Testis (tissue), 5 donors: ENCODE measurements at places on chromosomes 6 and 20. TPM values are rescaled to one million over a fixed set of nuclear protein-coding genes. Genes with fewer than 3 reads are reported as not detected.

GRCh38 chr6:170127151-170127550 lies 163.7 kb downstream of the DLL1 start:
- no peak overlapping the region for H3K4me3 ChIP-seq
- H3K27ac ChIP-seq = no peak overlapping the region
- H3K36me3 ChIP-seq = no peaks in the 10 kb centered on the region

DNA sequence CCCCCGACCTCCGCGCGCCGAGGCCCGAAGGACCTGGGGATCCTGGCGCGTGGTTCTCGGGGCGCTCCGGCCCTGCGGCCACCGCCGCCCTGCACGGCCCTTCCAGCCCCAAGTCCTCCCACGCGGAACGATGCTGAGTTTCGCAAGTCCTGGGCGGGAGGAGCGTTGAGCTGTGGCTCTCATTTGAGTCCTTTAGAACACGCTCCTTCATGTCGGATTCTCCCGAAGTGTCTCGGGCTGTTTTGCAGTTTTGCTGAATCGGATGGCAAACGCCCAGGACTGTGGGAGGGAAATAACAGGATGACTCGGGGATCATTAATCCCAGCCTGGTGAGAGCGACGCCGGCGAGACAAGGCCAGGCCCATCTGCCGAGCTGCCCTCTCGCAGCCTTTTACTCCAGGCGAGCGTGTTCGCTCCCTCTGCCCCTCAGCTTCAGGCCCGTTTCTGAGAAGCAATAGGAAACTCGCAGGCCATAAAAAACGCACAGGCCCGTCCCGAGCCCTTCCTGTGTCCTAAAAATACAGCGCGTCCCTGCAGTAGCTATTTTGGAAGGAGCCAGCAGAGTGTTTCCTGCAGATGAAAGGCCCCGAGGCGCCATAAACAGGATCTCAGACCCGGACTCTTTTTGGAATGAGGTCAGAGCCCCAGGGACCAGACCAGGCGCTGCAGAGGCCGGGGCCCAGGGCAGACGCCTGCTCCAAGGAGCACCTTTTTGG lies 153.5 kb downstream of the DLL1 start:
- peak overlapping the region; percentile 30 for H3K4me3 ChIP-seq
- peak; percentile 58 for DNase-seq
- H3K4me1 ChIP-seq = peaks cover 12% of the 10 kb centered on the region
- H3K27ac ChIP-seq = peak overlapping the region; percentile 45

GRCh38 chr20:12687476-12687875 lies 321.3 kb upstream of the SPTLC3 start:
- no peaks in the 10 kb centered on the region for H3K4me1 ChIP-seq
- H3K27ac ChIP-seq = no peak overlapping the region
- no peaks in the 10 kb centered on the region for H3K36me3 ChIP-seq
- no peaks in the 10 kb centered on the region for H3K27me3 ChIP-seq

GRCh38 chr6:6635291-6635690 lies 46.8 kb downstream of the LY86 start:
- no peaks in the 10 kb centered on the region for H3K36me3 ChIP-seq
- H3K27me3 ChIP-seq = no peaks in the 10 kb centered on the region
- H3K4me3 ChIP-seq = no peak overlapping the region
- H3K27ac ChIP-seq = no peak overlapping the region
- no peaks in the 10 kb centered on the region for H3K4me1 ChIP-seq
- no peak for DNase-seq

DNA sequence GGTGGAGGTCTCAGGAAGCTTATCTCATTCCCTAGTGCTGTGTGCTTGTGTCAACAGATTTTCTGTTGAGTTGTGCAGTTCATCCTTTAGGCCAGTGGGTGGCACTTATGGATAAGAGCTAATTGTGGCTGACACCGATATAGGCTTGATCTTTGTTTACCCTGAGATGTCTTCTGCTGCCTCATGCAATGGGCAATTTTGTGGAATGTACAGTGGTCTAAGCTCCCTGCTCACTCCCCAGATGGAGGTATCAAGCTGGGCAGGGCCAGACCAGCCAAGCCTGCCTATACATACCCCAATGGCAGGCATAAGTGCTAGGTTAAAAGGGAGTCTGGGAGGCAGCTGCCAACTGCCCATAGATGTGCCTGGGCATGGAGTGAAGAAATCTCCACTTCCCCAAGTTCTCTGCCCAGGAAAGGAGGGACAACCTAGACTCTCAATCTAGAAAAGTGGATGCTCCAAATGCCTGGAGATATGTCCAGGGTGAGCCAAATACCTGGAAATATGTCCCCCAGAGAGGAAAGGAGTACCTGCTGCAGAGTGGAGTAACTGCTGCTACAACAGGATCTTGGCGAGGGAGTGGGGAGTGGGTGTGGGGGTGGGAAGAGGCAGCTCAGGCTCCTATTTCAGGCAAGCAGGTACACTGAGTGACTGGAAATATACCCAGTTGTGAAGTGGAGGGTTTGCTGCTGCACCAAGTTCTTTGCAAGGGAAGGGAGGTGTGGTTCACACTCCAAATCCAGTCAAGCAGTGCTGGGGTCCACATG lies 53.2 kb upstream of the ARG1 start:
- no peak overlapping the region for H3K27ac ChIP-seq
- DNase-seq = peak; percentile 47
- H3K4me1 ChIP-seq = no peaks in the 10 kb centered on the region
- no peak overlapping the region for H3K4me3 ChIP-seq
- H3K36me3 ChIP-seq = no peaks in the 10 kb centered on the region

DNA sequence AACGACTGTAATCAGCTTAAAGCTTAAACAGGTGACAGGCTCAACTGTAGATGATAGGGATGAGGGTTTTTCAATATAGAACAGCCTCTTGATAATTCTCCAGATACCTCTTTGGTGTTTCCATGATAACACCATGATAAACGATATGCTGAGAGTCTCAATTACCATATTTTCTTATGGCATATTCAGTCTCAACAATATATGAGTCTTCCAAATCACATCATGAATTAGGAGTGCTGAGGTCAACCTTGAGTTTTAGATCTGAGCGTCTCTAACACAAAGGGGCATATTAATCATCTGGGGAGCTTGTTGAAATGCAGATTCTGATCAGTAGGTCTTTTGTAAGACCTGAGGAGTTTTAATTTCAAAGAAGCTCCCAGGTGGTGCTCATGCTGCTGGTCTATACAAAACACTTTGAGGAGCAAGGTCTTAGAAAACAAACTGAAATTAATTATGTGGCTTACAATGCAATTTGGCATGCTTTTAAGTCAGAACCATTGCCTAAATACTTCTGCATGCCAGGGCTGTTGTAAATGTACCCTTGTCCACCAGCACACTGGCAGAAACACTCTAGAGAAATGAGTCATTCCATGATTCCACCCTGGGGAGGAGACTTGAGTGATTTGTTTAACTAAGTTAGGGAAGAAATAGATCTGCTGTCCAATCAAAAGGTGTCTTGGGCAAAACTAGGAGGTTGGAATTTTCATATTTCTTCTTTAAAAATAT lies 49.6 kb downstream of the PTCHD4 start:
- no peak overlapping the region for H3K27ac ChIP-seq
- H3K27me3 ChIP-seq = no peaks in the 10 kb centered on the region
- no peaks in the 10 kb centered on the region for H3K4me1 ChIP-seq
- DNase-seq = no peak
- H3K36me3 ChIP-seq = no peaks in the 10 kb centered on the region

DNA sequence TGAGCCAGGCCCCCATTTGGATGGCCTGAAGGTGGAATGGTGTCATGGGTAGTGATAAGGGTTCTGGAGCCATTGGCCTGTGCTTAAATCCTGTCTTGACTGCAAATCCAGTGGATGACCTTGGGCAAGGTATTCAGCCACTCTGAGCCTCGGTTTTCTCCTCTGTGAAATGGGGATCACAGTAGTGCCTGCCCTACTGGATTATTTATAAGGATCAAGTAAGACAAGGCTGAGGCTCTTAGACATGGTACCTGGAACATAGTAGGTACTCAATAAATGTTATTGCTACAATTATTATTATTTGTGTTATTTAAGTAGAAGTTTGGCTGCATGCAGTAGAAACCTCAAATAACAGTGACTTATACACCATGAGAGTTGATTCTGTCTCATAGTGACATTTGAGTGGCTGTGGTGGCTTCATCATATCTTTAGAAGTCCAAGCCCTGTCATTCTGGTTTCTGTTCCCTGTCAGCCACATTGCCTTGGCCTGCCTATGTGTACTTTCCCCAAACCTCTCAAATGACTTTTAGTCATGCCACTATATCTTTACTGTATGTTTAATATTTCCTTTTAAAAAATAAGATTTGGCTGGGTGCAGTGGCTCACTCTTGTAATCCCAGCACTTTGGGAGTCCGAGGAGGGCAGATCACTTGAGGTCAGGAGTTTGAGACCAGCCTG lies 37.6 kb upstream of the CHMP4B start:
- H3K27me3 ChIP-seq = no peaks in the 10 kb centered on the region
- no peaks in the 10 kb centered on the region for H3K36me3 ChIP-seq
- DNase-seq = no peak
- no peaks in the 10 kb centered on the region for H3K4me1 ChIP-seq
- no peak overlapping the region for H3K4me3 ChIP-seq

Gene ME1
- 32.9 TPM for total RNA-seq

DNA sequence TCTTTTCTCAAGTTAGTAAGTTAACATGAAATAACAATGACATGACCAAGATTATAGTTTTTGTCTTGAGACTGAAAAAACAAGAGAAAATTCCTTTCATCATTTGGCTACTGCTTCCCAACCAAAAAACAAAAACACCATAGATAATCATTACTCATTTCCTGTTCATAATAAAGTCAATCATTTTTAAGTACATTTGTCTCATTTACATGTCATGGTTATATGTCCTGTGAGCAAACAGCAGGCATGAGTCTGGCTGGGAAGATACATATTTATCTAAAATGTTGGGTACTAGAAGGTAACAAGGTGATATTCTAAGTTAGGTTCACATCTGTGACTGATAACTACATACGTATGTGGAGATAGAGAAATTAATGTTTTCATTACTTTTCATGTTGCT lies 180.5 kb downstream of the ISM1 start:
- H3K27me3 ChIP-seq = no peaks in the 10 kb centered on the region
- H3K4me1 ChIP-seq = no peaks in the 10 kb centered on the region
- DNase-seq = no peak
- no peak overlapping the region for H3K4me3 ChIP-seq

- no peaks in the 10 kb centered on the region for H3K36me3 ChIP-seq
- DNase-seq = no peak
- no peak overlapping the region for H3K4me3 ChIP-seq
- no peaks in the 10 kb centered on the region for H3K4me1 ChIP-seq
These were observed 177.8 kb upstream of the ECI2 start for GRCh38 chr6:4313044-4313686.

DNA sequence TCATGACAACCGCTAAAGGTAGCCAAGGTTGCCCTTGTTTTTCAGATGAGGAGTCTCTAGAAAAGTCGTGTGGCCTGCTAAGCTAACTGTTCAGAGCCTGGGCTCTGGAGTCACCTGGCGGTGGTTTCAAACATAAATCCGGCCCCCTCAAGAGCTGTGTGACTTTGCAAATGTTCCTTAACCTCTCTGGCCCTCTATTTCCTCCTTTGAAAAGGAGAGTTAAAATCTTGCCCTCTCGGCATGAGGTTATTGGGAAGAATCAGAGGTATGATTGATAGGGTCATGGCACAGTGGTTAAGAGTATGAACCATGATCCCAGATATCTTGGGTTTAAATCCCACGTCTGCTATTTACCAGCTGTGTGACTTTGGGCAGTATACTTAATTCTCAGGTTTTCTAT lies 5.6 kb upstream of the LBP start:
- H3K27ac ChIP-seq = no peak overlapping the region
- no peak for DNase-seq
- H3K4me1 ChIP-seq = peaks cover 4% of the 10 kb centered on the region
- no peaks in the 10 kb centered on the region for H3K36me3 ChIP-seq
- no peaks in the 10 kb centered on the region for H3K27me3 ChIP-seq

- H3K27me3 ChIP-seq = no peaks in the 10 kb centered on the region
- H3K4me3 ChIP-seq = no peak overlapping the region
- peaks cover 4% of the 10 kb centered on the region for H3K4me1 ChIP-seq
- no peak for DNase-seq
These were observed 14.2 kb downstream of the PXDC1 start for GRCh38 chr6:3737149-3737830.

DNA sequence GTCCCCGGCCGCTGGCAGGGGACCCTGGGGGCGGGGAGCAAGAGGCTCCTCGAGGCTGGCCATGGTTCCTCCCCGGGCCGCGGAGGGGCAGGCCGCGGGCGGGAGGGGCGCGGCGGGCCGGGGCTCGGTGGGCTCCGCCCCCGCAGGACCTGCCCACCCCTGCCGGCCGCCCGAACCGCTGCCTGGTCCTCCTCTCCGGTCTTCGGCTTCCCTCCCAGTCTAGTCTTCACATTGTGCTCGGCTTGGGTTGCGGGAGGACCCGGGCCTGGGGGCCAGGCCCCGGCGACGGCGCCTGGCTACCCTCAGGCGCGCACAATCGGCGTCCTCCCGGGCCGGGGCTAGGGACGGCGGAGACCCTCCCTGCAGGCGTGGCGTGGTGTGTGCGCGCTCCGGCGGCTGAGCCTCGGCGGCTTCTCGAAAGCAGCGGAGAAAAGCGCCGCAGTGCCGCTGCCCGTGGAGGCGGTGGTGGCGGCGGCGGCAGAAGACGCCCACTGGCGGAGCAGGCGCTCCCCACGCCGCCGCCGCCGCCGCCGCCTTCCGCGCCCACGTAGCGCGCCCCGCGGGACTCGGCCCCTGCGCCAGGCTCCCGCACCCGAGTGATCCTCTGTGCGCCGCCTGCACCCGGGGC lies at the start of gene PDE10A:
PDE10A (minus strand) TSS at position 493 of the 628 bp plus-strand sequence; CDS start at position 63, 430 bp downstream.
- peak within 1 kb of the TSS; percentile 56 for H3K4me3 ChIP-seq
- no peak within 1 kb of the TSS for H3K27ac ChIP-seq
- DNase-seq = no peak

- no peaks in the 10 kb centered on the region for H3K4me1 ChIP-seq
- no peak overlapping the region for H3K27ac ChIP-seq
- H3K4me3 ChIP-seq = no peak overlapping the region
- DNase-seq = no peak
- H3K27me3 ChIP-seq = no peaks in the 10 kb centered on the region
These were observed 34.0 kb upstream of the BMP6 start for GRCh38 chr6:7691675-7692452.

GRCh38 chr6:37016995-37017394 lies 11.5 kb downstream of the FGD2 start:
- H3K4me3 ChIP-seq = no peak overlapping the region
- no peaks in the 10 kb centered on the region for H3K36me3 ChIP-seq

DNA sequence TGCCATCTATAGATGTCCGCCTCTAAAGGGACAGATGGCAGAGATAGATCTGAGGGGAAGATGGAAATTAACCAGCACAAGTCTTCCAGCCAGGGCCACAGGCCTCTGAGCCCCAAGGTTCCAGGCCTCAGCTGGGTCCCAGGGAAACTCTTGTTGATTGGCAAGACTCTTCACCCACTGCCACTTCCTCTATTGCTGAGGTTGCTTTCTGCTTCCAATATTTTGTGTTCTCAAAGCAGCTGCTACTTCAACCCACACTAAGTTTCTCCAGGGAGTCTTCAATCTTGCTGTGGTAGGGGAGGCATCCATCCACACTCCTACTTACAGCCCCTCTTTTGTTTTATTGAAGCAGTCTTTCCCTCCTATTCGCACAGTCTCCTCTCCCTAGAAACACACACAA lies 36.4 kb upstream of the SASH1 start:
- DNase-seq = no peak
- no peak overlapping the region for H3K4me3 ChIP-seq
- no peaks in the 10 kb centered on the region for H3K4me1 ChIP-seq
- no peaks in the 10 kb centered on the region for H3K36me3 ChIP-seq
- no peak overlapping the region for H3K27ac ChIP-seq

Gene UNC5CL
- 2.0 TPM for total RNA-seq

- no peaks in the 10 kb centered on the region for H3K36me3 ChIP-seq
- no peaks in the 10 kb centered on the region for H3K4me1 ChIP-seq
- H3K27ac ChIP-seq = no peak overlapping the region
These were observed 60.4 kb upstream of the GFRAL start for GRCh38 chr6:55266896-55267295.
